CD4-positive, alpha-beta T cell treated with Interleukin-4 for 4 hours (primary cell): ENCODE measurements at places on chromosomes 13 and 19.

DNA sequence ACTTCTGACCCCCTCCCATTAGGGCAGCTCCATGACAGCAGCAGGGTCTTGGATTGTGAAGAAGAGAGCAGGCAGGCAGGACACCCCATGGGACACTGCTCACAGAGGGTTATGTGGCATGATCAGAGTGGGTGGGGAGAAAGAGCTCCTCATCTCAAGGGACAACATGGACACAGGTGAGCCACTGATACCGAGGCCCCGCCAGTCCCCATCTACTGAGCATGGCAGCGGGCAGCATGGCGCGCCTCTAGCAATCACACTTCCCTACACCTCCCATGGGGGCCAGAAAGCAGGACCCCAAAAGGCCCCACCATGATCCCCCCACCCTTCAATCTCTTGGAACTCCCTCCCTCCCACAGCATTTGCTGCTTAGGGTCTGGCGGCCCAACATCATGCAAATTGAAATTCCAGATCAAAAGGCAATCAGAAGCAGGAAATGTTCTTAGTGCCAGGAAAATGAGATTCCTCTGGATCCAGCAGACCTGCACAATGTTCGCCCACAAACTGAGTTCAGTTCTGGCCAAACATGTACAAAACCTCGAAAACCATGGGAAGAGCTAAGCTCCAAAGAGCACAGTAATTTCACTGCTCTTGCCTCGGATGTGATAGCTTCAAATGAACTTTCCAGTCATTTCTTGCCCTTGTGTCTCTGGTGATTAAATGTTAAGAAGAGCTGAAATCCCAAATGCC, 14.8 kb downstream of the DOCK9 start:
- DNase-seq = no peak

DNA sequence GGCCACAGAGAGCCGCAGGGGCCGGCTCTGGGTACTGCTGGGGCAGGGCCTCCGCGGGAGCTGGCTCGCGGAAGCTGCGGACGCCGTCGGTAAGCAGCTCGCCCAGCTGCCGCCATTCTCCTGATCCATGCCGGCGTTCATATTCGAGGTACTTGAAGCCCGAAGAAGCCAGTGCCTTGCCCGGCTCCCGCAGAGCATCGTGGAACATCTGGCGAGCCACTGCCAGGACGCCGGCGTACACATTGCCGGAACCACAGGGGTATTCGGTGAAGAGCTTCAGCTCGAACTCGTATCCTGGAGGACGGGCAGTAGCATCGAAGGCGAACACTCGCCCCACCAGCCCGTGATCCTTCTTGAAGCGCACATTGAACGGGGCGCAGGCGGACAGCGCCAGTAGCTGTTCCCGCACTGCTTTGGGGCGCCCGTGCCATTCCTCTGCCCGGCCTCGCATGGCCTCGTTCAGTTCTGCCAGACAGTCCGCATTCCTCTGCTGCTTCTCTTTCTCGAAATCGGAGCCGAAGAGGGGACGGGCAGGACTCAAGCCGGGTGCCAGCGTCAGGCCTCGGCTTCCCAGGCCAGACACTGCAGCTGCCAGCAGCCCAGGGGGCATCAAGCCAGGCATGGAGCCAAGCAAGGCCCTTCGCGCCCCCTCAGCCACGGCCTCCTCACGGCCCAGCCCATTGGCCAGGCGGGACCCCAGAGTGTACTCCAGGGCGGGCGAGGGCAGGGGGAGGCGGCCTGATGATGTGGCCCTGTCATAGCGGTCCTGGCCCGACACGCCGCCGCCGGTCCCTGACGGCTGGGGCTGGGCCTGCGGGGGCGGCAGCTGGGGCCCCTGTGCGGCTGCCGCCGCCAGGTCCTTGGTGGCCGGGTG, 1.0 kb downstream of the IRF2BP1 start:
- no peak for DNase-seq

- no peak for DNase-seq
These were observed 52.9 kb downstream of the MBNL2 start for GRCh38 chr13:97274829-97275649.

DNA sequence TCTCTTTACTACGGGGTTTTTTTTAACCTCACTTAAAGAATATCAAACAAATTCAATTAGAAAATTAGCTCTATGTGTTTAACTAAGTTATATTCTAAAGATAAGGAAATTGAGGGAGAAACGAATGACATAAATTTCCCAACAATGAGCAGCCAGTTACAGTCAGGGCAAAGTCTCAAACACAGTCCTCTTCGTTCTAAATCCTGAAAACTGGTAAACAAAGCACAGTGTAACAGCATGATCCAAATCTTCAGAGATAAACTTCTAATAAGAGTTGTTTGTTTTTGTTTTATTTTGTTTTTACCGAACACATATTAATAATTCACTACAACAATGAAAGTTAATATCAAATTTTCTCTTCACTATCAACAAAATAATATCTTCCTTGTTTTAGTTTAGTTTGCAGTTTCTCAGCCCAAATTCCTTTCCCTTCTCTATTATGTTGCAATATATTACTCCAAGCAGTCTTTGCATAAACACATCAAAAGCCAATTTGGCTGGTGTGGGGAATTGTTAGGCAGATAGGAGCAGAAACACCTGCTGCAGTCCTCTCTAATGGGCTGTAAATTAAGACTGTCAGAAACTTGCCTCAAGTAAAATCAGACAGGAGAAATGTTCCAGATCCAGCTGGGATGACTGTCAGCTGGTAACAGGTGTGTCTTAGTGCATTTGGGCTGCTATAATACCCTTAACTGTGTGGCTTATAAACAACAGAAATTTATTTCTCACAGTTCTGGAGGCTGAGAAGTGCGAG, 106.5 kb upstream of the SGCG start:
- no peak for DNase-seq

- peak; percentile 49 for DNase-seq
These were observed 6.9 kb downstream of the S1PR5 start for GRCh38 chr19:10510301-10510802.
